ENCODE measurements at places on chromosomes 12 and 14.
A peak's percentile ranks its signal among the peaks of the same experiment; 100 is the strongest.

DNA sequence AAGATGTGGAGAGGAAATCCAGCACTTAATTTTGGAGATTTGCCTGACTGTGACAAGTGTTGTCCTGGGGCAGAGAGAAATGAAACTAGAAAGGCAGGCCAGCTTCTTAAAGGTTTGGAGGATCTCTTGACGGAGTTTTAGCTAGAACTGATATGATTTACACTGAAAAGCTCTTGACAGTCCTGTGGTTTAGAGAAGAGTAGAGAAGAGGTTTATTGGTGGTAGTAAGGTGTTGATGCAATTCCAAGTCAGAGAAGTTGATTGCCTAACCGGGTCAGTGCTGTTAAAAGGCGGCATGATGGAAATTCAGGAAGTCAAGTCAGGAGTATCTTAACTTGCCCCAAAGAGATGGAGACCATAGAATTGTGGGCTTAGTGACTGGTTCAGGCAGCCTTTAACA is 89.0 kb upstream of the TRAF3 start:
- DNase-seq: no peak

GRCh38 chr12:109551108-109551507 is 22.2 kb downstream of the MMAB start:
- no peak for DNase-seq

GRCh38 chr12:81231574-81232368 is 153.9 kb downstream of the ACSS3 start:
- no peak for DNase-seq

GRCh38 chr14:50985124-50985858 is 41.0 kb upstream of the PYGL start:
- DNase-seq: no peak

DNA sequence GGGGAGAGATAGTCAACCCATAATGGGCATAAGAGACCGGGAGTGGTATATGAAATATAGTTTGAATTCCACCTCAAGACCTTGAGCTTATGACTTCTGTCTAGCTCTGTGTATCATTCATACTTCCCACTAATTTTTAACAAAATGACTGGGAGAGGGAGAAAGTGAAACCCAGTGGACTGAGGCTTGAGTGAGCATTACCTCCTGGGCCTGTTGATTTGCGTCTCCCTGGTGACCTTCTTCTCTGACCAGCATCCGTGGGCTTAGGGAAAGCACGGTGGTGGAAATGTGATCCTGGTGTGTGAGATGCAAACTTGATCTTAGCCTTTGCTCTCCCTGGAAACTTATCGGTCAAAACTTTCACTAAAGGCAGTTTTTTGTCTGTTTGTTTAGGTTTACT is 207.9 kb upstream of the BCL2L14 start:
- DNase-seq: no peak

DNA sequence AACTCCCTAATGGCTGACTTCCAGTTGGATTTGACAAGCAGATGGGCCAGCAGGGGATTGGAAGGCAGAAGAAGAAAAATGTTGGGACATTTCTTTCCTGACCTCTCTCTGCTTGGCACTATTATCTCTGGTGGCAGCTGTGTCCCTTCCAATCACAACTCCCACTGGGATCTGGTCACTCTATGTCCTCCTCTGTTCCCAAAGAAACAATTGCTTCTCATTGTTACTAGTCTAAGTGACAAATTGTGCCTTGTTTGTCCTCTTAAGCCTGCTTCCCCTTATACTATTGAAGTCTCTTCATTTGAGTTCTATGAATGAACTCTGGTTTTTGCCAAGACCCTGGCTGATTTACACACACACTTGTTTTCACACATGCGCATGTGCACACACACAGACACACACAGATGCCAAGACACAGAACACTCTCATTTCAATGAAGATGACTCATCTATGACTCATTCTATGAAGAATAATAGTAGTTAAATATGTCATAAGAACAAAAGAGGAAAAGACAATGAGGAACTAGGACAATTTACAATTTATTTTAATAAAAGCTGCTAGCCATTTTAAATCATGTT is 83.0 kb upstream of the FAR2 start:
- no peak for DNase-seq

DNA sequence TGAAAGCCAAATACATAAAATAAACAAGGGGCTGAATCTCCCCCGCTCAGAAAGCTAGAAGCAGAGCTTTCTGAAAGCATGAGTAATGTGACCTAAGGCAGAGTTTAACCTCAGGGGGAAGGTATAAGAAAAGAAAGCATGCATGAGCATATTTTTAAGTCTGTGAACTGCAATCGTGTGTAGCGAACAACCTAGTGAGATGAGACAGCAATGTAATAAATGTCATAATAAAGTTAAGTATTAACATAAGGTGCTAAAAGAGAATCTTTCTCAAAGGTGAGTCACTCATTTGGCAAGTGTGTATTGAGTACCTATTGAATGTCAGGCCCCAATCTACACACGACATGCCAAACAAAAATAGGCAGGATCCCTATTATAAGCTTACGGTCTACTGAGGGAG is 14.2 kb upstream of the WDR20 start:
- DNase-seq: no peak

GRCh38 chr14:31529053-31529452 is 32.2 kb upstream of the NUBPL start:
- no peak for DNase-seq

DNA sequence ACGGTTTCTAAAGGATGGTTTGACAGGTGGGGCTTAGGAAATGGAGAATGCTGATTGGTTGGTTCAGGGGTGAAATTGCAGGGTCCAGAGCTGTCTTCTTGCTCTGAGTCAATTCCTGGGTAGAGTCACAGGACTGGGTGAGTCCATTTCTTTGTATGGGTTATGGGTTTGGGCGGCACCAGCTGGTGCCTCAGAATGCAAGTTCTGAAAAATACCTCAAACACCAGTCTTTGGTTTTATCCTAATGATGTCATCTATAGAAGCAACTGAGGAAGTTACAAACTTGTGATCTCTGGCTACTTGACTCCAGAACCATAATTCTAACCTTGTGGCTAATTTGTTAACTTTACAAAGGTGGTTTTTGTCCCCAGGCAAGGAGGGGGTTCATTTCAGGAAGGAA is 47.6 kb upstream of the EIF5 start:
- no peak for DNase-seq

GRCh38 chr14:96309896-96310330 is 53.2 kb downstream of the ATG2B start:
- DNase-seq: no peak

GRCh38 chr14:50631408-50631821 is 36.7 kb downstream of the SAV1 start:
- DNase-seq: no peak

DNA sequence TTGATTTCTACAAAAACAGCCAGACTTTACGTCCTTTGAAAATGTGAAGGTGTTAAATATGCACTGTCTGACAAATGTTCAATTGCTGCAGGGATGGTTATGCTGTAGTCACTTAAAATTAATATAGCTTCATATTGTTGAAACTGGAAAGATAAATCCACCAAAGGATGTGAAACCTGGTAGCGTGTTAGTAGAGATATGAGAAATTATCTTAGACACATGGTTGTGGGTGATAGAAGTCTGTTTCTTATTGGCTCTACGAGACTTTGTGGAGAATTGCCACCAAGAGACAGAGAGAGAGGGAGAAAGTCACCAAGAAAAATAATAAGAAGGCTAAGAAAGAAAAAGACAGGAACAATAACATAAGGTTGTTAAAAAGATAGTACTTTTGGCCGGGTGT is 2.6 kb upstream of the CAPRIN2 start:
- DNase-seq: no peak

GRCh38 chr12:30754383-30754749 is 385 bp downstream of the CAPRIN2 start:
- no peak for DNase-seq

DNA sequence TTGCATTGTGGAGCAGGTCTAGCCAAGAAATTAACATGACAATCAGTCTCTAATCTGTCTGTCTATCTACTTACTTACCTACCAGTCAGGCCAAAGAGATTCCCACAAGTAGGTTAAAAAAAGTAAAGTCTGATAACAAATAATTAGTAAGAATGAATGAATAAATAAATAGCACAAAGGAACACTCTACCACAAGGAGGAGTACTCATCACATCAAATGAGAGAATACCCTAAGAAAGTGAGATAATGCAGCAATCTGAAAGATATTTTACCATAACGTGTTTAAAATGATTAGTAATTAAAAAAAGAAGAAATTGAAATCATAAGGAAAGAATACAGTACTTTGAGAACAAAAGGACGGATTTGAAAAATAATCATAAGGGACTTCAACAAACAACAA is 187.2 kb downstream of the SYNE2 start:
- DNase-seq: no peak

GRCh38 chr12:14982562-14982961 is 9.7 kb downstream of the PDE6H start:
- no peak for DNase-seq

- peak; percentile 26 for DNase-seq
These were observed 67.0 kb downstream of the PRKCH start for GRCh38 chr14:61388173-61388975.

GRCh38 chr14:55731881-55732498 is 152.0 kb downstream of the KTN1 start:
- DNase-seq: no peak

GRCh38 chr12:78406213-78406612 is 458.4 kb upstream of the SYT1 start:
- DNase-seq: no peak

GRCh38 chr14:28778138-28779117 is 11.8 kb downstream of the FOXG1 start:
- DNase-seq: no peak

DNA sequence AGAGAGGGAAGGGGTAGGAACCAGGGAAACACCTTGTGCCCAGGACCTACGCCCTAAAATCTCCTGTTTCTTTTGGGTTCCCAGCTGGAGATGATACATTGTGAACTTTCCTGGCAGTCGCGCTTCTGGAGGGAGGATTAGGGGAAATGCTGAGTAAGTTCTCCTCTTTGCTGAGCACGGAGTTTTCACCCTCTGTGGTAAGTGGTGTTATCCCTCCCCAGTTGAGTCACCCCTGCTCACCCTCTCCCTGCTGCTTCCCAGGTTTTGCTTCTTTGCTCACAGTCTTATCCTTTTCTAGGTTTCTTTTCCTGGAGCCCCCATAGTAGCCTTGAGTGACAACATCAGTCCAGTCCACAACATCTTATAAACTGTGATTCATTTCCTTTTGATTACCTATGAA is 789.1 kb downstream of the TMEM121 start:
- no peak for DNase-seq
